Camera-type eye (tissue), 1 donor: ENCODE measurements at places on chromosomes 6 and 20. TPM values are rescaled to one million over a fixed set of nuclear protein-coding genes. Genes with fewer than 3 reads are reported as not detected.

UBE2J1 gene
- total RNA-seq = 48.2 TPM

HAO1 gene
- total RNA-seq = not detected

HTR1E gene
- total RNA-seq = 0.33 TPM

ZFP64 gene
- total RNA-seq = 24.8 TPM

GGT7 gene
- total RNA-seq = 25.1 TPM

CTAGE9 gene
- not detected for total RNA-seq

SYNDIG1 gene
- total RNA-seq = 17.6 TPM

SLC35F1 gene
- total RNA-seq = 51.7 TPM

SGK2 gene
- 3.0 TPM for total RNA-seq

REM1 gene
- total RNA-seq = 3.3 TPM

F13A1 gene
- total RNA-seq = 45.1 TPM

CCDC170 gene
- 3.5 TPM for total RNA-seq

CALHM4 gene
- total RNA-seq = not detected

LKAAEAR1 gene
- 0.82 TPM for total RNA-seq

DUSP15 gene
- total RNA-seq = 9.0 TPM

TBC1D32 gene
- total RNA-seq = 66.9 TPM

KHDRBS2 gene
- total RNA-seq = 21.8 TPM

PIM1 gene
- 27.2 TPM for total RNA-seq

SCAF8 gene
- total RNA-seq = 103 TPM

BTNL2 gene
- total RNA-seq = not detected

LY86 gene
- 2.1 TPM for total RNA-seq

IL17A gene
- not detected for total RNA-seq

FAM209B gene
- not detected for total RNA-seq

IRF4 gene
- 7.6 TPM for total RNA-seq
